ENCODE measurements at places on chromosomes 4 and X.

GRCh38 chr4:101229116-101229515 is 118.2 kb downstream of the PPP3CA start:
- no peak for DNase-seq

DNA sequence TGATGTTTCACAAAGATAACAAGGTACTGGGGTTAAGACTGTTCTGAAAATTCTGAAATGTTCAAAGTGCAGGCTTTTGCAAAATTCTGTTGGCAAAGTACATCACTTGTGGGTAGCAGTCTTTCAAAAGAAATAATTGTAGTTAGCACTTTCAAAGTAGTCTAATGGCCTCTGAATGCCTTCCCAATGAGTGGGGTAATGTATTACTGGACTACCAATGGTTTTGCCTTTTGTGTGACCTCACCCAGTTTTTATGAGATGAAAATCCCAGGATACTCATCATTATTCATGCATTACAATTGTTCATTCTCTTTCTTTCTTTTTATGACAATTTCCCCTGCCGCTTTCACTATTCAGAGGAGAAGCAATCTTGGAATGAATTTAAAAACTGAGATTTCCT is 686.1 kb downstream of the GLUD2 start:
- DNase-seq: no peak

DNA sequence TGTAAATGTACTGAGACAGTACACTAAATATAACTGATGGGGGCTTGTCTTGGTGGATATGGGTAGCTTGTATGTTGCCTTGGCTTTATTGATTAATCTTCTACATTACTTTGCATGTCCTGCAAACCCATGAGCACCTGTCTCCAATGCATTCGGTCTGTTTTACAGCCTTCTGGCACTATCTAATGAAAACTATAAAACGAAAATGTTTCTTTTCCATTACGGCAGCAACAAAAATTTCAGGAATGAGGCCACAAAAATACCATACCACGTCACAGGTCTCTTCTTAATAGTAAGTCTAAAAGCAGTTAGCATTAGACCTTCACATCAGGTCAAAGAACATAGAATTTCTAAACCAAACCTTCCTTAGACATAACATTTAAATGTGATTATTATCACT is 49.8 kb downstream of the EDNRA start:
- DNase-seq: no peak

GRCh38 chr4:138565576-138565975 is 323.4 kb upstream of the SLC7A11 start:
- no peak for DNase-seq

DNA sequence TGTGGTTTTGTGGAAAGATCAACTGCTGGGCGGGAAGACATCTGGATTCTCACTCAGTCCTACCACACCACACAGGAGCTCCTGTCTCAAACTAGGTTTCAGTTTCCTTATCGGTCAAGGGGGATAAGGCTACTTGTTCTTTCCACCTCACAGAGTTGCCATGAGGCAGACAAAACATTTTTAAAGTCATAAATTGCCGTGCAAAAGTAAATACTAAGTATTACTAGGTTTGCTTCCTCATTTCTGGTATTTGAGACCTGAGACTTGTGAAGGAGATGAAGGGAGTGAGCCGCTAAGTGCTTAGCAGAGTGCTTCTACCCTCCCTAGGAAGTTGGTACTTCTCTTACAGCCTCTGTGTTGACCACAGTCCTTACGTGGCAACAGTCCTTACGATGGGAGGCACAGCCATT is 1.5 kb downstream of the LAP3 start:
- DNase-seq: no peak

DNA sequence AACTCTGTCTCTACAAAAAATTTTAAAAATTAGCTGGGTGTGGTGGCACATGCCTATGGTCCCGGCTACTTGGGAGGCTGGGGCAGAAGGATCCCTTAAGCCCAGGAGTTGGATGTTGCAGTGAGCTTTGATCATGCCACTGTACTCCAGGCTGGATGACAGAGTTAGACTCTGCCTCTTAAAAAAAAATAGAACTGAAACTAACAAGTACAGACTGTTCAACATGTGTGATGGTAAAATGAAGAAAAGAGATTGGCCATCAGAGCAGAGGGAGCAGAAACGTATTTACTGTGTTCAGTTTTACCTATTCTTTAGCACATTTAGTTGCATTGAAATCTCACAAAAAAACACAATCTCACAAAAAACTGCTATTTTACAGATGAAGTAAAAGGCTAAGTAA is 77.9 kb upstream of the NAP1L5 start:
- DNase-seq: no peak

GRCh38 chr4:5962416-5962815 is 55.8 kb downstream of the C4orf50 start:
- DNase-seq: peak; percentile 54

GRCh38 chrX:15909605-15910004 is 55.0 kb upstream of the AP1S2 start:
- DNase-seq: no peak

DNA sequence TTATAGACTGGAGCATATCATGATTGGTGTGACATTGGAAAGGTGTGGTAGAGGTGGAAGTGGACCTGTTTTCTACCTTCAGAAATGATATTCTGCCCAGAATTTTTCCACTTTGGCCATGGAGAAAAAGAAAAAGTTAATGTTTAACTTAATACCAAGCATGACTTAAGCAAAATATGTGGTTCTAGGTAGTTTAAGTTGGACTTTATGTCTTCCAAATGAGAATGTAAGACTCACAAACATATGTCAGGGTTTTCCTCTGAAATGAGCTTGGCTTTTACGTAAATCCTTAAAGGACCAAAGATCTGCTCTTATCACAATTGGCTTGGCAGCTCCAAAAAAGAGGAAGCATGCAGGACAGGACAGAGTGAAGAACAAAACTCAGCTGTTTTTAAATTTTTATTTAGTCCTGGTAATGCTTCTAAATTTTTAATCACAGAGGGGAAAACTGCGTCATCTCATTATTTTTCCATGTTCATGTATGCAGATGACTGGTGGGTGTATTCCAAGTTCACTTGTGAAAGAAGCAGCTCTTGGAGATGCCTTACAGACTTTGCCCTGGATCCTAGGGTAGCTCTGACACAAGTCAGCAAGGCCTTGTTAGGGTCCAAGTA is 98.2 kb downstream of the ANK2 start:
- DNase-seq: no peak

- DNase-seq: no peak
These were observed 68.0 kb downstream of the CCNG2 start for GRCh38 chr4:77225022-77225421.

DNA sequence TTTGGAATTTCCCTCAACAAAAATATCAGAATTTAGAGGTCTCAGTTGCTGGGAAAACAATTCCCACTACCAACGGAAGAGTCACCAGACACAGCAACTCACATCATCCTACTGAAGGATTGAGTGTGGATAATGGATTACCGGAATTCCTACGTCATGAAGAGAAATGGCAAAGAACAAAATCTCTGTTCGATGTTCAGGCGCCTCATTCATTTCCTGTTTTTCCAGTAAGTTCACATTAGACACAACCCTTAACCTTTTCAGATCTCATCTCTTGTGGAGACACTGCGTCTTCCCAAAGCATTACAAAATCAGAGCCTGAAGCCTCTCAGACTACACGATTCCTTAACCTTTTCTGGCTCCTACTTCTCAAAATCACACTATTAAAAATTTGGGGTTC is 58.5 kb upstream of the CPEB2 start:
- no peak for DNase-seq

DNA sequence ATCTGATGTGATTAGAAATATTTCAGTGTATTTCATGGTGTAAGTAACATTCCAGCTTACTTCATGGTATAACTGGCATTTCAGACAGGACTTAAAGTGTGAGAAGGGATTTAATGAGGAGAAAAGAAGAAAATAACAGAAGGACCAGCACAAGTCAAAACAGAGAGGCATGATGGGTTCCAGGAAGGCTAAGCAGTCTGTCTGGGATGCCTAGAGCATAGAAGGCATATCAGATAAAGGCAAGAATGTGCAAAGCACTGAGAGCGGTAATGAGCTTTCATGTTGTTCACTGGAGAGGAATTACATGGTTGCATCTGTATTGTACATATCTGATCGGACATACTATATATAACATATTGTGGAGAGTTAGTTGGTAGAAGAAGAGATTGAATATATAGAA is 54.2 kb downstream of the GRID2 start:
- no peak for DNase-seq

GRCh38 chrX:45765281-45765680 is 564.6 kb upstream of the DIPK2B start:
- DNase-seq: no peak

DNA sequence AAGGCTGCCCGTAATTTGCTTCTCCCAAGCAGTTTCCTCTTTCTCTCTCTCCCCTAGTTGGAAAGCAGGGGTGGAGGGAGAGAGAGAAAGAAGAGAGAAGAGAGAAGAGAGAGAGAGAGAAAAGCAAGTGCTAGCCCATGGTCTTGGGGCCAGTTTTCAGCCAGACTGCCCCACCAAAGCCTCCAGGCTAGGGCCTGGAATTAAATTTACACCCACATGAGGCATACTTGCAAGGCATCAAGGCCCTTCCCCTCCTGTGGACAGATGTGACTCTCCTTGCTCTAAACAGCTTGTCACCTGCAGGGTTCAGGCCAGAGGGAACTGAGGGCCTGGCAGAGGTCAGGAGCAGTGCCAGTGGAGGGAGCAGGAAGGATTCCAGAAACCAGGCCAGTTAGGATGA is 1.7 kb upstream of the CXCR3 start:
- DNase-seq: no peak

GRCh38 chr4:18075823-18076433 is 54.4 kb upstream of the LCORL start:
- no peak for DNase-seq

DNA sequence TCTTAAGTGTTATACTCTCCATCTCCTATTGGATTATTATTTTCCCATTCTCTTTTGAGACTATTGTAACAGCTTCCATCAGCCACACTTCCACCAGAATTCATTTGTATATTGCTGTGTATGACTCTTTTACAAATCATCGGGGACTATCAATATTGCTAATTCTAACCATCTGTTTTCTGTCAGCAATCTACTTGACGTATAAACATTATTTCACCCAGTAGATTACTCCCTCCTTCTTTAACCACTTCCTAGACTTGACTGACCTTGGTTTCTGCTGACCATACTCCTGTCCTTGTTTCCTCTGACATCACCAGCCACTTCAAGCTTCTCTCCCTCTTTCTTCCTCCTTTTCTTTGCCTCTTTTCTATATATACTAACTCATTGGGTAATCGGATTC is 402.9 kb downstream of the PCDH18 start:
- no peak for DNase-seq

DNA sequence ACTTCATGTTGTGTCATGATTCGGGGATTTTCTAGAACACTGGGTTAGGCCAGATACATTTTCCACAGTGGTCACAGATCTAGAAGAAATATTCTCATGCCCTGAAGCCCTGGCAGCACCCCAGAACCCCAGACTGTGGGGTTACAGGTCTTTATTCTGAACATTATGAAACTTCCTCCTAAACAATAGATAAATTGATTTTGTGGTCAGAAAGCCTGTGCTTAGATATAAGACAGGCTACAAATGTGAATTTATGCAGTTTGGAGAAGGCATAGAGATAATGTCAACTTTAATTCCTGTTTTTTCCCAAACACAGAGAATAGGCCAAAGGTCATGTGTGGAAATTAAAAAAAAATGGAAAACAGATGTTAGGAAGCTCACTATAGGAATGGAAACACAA is 492.9 kb downstream of the SPRY1 start:
- DNase-seq: no peak

DNA sequence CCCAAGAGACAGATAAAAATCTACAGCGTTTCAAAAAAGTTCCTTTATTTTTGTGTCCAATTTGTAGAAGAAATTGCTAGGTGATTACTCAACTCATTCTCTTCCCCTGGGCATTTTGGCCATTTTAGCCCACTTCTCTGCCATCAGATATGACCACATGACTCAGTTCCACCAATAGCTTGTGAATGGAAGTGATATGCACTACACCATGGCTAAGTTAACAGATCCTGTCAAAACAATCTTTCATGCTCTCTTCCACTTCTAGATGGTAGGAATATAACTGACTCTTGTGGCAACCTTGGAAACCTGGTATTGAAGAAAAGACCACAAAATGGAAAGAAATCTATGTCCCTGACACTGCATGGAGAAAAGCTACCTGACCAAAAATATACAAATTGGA is 26.2 kb upstream of the FREM3 start:
- no peak for DNase-seq

GRCh38 chrX:40845331-40845911 is 110.1 kb upstream of the MED14 start:
- no peak for DNase-seq

- no peak for DNase-seq
These were observed 91.6 kb downstream of the SOWAHB start for GRCh38 chr4:76806346-76806745.

DNA sequence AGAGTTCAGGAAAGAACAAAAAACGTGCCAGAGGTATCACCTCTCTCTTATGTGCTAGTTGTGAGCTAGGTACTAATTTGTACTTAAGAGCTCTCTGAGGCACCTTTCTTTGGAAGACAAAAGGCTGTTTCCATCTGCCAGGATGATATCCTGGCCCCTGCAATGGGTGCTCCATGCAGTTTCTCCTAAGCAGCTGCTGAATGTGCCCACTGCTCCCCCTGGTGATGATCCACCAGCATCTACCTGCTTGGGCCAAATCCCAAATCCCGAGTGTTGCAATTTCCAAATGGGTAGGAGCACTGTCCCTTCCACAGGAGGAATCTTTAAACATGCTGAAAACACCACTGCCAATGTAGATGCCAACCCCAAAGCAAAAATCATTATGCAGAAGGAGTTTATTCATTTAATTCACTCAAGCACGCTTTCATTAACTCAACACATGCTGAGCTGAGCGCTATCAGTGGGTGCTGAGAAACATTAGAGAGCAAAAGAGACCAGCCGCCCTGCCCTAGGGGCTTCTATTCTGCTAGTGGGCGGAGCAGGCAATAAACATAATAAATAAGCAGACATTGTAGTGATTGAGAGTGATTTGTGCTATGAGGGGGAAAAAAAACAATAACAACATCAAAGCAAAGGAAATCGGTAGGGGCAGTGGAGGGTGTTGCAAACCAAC is 69.6 kb upstream of the C4orf50 start:
- DNase-seq: no peak

GRCh38 chr4:7172946-7173345 is 19.4 kb upstream of the SORCS2 start:
- DNase-seq: peak; percentile 79

GRCh38 chr4:931194-931959 is 739 bp downstream of the GAK start:
- DNase-seq: peak; percentile 90

- DNase-seq: no peak
These were observed 487.9 kb upstream of the GALNT7 start for GRCh38 chr4:172680691-172681090.

GRCh38 chr4:4870576-4871241 is 11.2 kb downstream of the MSX1 start:
- no peak for DNase-seq

GRCh38 chr4:184413261-184414046 is 60.9 kb downstream of the IRF2 start:
- no peak for DNase-seq

DNA sequence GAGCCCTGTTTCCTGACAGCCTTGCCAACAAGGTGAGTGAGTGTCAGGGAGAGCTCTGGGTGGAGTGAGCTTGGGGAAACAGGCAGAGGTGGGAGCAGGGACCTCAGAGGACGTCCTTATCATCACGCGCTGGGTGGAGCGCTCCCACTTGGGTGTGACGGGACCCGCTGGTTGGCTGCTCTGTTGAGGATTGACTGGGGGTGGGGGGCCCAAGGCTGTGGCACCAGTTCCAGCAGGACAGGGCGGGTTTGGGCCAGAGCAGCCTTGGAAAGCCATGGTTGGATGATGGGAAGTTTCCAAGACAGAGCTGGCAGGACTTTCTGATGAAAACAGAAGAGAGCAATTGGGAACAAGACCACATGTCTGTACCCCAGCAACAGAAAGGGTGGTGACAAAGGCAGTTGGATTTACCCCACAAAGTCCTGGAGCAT is 3.0 kb upstream of the PCGF3 start:
- no peak for DNase-seq

Measured in lower leg skin (tissue), 4 donors.